CD4-positive, alpha-beta memory T cell (primary cell): ENCODE measurements at places on chromosomes 11 and 22. TPM values are rescaled to one million over a fixed set of nuclear protein-coding genes. Genes with fewer than 3 reads are reported as not detected.

CSRP3 gene
- total RNA-seq = not detected

DNA sequence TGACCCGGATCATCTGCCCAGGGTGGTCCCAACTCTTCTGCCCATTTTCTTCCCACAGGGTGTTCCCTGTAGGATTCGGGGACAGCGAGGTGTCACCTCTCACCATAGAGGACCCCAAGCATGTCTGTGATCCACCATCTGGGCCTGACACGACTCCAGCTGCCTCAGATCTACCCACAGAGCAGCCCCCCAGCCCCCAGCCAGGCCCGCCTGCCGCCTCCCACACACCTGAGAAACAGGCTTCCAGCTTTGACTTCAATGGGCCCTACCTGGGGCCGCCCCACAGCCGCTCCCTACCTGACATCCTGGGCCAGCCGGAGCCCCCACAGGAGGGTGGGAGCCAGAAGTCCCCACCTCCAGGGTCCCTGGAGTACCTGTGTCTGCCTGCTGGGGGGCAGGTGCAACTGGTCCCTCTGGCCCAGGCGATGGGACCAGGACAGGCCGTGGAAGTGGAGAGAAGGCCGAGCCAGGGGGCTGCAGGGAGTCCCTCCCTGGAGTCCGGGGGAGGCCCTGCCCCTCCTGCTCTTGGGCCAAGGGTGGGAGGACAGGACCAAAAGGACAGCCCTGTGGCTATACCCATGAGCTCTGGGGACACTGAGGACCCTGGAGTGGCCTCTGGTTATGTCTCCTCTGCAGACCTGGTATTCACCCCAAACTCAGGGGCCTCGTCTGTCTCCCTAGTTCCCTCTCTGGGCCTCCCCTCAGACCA, 24.0 kb downstream of the CSF2RB start:
- DNase-seq = no peak

SAMM50 gene
- total RNA-seq = 34.7 TPM

GRCh38 chr11:65558930-65559509, 861 bp upstream of the LTBP3 start:
- no peak for DNase-seq

- no peak for DNase-seq
Observed at GRCh38 chr11:19392321-19392720, 151.6 kb upstream of the E2F8 start.

GRCh38 chr22:37844904-37845329, 783 bp upstream of the ANKRD54 start:
- DNase-seq = no peak

DNA sequence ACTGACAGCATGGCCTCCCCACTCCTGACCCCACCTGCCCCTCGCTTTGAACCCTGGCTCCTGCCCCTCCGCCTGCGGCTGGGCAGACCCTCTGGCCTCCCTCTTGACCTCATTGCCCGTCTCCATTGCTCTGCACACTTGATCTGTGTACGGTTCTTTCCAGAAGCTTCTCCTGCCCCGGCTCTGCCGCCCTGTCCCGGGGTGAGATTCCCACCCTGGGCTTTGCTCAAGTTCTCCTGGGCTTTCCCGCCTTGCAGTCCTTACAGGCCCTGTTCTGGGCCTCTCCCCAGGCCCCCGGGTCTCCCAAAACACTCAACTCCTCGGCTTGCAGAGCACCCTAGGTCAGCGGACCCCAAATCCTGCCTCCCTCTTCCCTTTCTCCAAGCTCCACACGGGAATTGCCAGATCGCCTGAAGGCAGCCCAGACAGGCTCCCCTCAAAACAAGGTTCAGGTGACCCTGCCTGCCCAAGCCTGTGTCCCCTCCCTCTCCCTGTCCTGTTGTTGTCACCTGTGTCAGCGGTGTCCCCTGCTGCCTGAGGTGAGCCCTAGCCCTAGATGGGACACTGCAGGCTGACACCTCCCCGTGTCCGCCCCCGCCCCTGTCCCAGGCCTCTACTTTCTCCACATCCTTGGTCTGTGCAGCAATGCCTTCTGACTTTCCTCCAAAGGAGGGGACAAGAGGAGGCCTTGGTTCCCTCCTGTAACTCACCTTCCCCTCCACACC, 1.5 kb downstream of the GAL start:
- no peak for DNase-seq

GRCh38 chr11:67022961-67023956, at the start of gene SYT12:
TSS of gene SYT12 (plus strand) at chr11:67023134. CDS start at chr11:67030145, 7,011 bp downstream.
- no peak for DNase-seq

DNA sequence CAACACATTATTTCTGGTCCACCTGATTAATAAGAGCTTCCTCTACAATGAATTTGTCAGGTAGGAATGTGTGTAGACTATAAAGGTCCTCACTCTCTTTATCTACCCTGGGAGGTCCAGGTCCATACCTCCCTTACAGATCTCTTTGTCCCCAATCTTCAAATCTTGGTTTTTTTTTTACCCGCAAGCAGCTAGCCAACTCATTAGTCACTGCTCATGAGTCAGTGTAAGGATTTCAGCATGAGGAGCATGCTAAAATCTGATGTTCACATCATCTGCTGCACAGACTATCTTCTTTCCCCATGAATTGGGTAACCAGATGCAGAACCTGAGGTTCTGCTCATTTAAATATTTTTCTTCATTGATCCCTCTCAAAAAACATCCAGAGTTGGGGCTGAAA, 397.0 kb upstream of the ISX start:
- no peak for DNase-seq

DNA sequence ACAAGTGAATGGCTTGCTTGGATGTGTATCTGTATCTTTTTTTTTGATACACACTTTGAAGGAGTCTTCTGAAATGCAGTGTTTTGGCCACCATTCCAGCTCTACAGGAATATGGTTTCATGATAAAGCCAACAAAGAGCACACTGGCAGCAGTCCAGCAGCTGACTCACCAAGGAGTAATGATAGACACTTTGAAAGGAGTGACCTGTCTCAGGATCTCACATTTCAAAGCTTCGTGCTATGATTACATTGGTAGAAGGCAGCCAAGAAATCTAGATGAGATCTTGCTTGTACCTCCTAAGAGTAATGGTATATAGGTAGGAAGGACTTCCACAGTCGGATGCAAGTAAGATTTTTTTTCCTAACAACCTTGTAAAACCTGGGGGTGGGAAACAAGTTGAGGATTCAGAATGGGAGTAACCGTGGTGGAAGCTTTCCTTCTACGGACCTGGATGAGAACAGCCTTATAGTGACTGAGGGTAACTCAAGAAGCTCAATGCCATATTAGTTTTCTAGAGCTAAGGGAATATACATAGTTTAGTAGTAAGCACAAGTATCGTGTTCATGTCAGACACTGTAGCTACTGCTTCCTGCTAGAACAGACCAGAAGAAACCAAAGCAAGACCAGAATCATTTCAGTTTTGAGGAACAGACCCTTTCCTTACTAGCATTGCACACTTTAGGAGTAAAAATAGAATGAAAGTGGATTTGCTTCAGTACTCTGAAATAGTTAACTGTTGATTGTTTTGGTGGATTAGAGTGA, 25.0 kb downstream of the MTMR3 start:
- no peak for DNase-seq

DNA sequence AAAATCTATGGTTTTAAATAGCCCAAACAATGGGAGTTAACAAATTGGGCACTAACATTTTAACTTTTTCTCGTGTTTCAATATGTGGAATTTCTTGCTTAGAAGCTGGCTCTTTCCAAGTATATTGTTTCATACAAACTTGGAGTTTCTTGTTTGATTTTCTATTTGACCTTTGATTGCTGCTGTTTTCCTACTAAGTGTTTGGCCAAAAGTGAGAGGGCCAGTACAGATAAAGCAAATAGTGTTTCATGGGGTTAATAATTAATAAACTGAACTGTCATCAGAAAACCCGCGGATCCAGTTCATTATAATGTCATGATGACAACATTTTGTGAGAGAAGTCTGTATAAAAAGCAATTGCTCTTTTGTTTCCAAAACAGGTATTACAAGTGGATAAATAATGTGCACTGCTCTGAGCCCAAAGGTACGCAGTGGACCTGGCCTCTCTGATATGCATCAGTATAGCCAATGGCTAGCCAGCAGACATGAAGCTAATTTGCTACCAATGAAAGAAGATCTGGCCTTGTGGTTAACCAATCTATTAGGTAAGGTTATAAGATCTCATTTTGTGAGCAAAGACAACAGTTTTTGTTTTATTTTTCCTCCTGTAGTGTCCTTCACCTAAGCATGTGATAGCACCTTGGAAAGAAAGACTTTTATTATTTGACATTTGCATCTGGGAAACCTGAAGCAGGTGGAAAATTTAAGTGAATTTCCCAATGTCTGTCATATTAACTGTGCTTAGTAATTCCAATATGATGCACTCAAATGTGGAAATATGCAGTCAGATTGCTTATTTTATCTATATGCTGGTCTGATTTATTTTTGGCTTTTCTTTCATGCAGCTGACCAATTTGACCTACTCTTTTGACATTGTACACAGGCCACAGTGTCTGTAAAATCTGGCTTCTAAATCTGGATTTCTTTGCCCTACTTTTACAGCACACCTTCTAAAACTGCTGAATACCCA, 8.3 kb downstream of the GAS2 start:
- no peak for DNase-seq

DNA sequence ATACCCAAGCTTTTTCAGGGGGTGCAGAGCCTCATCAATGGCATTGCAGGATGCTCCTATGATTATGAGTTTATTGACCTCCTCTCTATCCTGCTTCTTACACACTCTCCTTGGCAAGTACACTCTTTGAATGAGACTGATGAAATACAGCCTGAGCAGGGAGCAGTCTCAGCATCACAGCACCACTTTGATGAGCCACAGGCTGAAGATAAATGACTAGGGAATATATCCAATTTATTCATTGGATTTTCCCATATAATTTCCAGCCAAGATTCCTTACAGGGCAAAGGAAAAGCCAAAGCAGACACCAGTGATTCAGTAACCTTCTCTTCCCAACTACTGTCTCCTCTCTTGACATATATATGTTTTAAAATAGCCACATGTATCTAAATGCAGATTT, 79.2 kb downstream of the CASP12 start:
- DNase-seq = no peak
